Inflammatory macrophage (primary cell): ENCODE measurements at places on chromosomes 3 and 15.

GRCh38 chr15:57534281-57534680, 57.4 kb upstream of the MYZAP start:
- DNase-seq = no peak

GRCh38 chr3:181326637-181327223, 337.2 kb upstream of the DNAJC19 start:
- peak; percentile 11 for DNase-seq

DNA sequence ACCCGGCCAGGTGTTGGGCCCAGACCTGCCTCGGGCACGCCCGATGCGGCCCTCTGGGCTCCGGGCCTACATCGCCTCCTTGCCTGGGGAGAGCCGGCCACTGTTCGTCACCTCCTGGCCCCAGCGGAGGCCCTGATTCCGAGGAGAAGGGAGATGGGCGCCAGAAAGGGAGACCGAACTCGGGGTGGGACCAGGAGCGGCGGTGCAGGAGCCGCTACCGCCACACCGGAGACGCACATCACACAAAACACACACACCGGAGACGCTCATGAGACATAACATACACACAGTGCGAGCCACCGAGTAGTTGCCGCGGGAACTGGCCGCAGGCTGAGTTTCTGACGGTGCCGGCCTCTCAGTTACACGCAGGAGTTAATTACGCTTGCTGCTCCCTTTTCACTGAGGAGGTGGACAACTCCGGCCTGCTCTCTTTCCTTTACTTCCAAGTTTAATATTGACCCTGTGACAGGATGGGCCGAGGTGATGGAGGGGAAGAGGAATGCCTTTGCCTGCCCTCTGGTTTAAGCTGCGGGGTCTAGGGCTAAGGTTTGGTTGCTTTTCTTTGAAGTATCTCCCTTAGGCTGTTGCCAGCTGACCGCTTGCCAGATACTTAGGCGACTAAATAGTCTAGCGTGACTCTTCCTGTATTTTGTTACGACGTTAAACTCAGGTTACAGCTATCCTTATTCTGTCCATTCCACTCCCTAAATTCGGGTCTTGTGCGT, 570 bp downstream of the PCNP start:
- peak; percentile 28 for DNase-seq

DNA sequence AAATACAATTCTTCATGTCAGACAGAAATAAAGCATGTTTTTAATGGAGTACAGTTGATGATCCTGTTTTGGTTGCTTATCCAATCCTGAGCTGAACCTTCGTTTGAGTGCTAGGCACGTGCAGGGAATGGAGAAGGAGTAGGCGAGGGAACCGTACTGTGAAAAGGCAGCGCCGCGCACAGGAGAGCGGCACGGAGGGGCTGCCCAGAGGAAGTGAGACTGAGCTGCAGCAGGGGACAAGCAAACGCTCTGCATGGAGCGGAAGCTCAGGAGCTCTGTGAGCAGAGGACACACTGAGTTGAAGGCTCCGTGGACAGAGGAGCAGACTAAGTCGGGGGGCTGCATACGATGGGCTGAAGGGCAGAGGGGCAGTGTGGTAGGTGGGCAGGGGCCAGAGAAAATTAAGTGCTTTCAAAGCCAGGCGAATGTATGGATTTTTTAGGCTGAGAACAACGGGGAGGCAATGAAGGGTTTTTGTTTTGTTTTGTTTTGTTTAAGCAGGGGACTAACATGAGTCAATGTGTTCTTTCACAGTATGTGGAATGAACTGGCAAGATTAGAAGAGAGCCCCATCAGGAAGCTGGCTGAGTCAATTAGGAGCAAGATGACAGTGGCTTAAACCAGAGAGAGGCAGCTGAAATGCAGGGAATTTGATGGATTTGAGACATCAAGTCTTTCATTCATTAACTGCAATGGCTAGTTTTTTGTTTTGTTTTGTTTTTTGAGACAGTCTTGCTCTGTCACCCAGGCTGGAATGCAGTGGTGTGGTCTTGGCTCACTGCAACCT, 23.8 kb upstream of the TM2D3 start:
- no peak for DNase-seq

- no peak for DNase-seq
These were observed 356.6 kb upstream of the ADAMTS9 start for GRCh38 chr3:65044401-65044800.

GRCh38 chr3:161894657-161895056, 398.0 kb downstream of the OTOL1 start:
- no peak for DNase-seq

DNA sequence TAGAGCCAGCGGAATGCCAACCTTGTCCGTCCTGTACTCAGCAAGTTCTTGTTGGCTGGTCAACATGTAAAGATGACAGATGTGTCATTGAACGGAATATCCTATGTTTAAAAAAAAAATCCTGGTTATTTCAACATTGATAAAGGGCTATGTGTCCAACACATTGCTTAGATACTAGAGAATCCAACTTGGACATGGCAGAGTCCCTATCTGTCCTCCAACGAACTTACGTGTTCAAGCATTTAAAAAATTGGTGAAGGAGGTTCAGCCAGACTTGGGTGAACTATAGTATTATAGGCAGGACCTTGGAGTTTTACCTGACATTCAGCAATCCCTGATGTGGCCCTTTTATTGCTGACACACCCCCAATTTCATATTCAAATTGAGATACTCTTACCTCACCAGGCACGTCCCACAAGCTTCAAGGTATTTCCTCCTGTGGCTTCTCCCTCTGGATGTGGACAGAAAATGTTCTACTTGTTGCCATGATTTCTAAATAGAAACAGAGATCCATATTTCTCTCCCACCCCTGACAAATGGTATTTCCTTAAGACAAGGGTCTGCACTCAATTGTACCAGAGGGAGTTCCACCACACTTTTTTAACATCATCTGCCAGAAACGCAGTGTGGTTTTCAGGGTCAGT, 207.7 kb upstream of the TPM1 start:
- no peak for DNase-seq

- DNase-seq = no peak
These were observed 87.4 kb upstream of the CCNL1 start for GRCh38 chr3:157247391-157247790.

- peak; percentile 73 for DNase-seq
These were observed 802.6 kb upstream of the ALCAM start for GRCh38 chr3:104564045-104564643.

- no peak for DNase-seq
These were observed 122.4 kb downstream of the LSAMP start for GRCh38 chr3:116322750-116323375.

DNA sequence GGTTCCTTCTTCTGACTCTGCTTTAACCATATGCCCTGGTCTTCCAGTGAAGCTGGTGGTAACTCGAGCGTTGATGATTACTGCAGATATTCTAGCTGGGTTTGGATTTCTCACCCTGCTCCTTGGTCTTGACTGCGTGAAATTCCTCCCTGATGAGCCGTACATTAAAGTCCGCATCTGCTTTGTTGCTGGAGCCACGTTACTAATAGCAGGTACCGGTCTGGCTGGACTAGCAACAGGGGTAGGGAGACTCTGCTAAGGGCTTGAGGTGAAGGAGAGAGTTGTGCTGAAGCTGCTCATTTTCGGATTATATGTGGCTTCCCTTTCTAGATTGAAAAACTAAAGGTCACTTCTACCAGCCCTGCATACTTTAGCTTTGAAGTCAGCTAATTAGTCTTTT, 16.8 kb downstream of the CLDN16 start:
- DNase-seq = no peak

DNA sequence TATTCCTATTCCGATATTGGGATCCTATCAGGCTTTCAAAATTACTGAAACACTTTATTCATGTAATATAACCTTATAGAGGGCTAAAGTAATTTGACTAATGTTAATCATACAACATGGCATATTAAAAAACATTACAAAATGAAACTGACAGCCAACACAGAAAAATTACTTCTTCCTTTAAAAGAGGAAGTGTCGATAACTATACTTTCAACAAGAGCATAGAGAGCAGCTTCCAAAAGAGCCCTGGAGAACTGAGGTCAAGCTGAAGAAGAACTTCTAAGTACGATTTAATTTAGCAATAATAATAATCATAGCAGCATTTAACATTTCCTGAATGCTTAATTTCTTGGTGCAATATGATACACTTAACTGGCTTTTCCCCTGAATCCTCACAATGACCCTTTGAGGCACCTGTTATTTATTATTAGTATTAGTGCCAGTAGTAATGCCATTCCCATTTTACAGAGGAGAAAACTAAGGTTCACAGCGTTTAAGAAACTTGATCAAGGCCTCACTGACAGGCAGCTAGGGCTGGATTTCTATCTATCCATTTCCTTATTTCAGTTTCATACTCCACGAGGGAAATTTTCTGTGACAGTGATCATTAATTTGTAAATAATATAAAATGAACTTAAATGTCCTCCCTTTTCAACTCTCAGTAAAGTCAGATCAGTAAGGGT, 181.6 kb downstream of the CFAP20DC start:
- peak; percentile 37 for DNase-seq

DNA sequence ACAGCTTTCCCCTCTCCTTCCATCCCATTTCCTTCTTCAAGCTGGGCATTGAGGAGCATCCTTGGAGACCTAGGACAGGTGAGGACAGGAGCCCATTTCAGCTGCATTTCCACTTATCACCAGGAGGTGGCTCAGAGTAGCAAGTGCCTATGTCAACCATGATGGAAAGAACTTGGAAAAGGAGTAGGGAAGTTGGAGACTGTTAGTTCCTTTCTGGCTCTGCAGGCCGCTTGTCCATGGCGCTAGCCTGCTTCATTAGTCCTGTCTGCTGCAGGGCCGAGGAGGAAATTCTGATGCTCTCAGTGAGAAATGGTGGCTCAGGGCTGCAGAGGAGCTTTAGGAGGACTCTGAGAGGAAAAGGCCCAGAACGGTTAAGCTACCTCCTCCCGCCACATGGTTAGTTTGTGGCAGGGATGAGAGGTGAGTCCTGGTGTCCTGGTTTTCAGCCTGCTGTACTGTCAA, 7.0 kb upstream of the CD276 start:
- DNase-seq = peak; percentile 64

GRCh38 chr3:64191822-64192221, 33.4 kb downstream of the PRICKLE2 start:
- no peak for DNase-seq

DNA sequence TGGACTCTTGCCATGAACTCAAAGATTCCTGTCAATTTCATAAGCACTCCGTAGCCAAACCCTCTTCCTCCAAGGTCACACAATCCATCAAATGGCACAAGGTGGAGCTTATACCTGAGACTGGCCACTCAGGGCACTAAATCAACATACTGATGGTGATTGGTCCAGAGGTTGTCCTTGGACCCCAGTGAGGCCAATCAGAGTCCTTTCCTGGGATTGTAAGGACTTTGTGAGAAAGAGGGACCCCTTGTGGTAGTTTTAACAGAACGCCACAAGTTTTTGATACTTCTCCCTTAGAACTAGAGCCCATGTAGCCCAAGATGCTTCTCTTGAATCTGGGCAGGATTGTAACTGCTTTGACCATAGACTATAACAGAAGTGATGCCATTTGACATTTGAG, 44.4 kb upstream of the LARS2 start:
- DNase-seq = no peak

DNA sequence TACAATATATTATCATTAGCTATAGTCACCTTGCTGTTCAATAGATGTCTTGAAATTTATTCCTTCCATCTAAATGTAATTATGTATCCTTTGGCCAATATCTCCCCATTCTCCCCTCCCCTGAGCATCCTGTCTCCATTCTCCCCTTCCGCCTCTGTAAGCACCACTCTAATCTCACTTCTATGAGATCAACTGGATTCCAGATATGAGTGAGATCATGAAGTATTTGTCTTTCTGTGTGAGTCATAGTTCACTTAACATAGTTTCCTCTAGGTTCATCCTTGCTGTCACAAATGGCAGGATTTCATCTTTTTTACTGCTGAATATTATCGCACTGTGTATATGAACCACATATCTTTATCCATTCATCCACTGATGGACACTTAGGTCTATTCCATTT, 148.8 kb upstream of the NDN start:
- DNase-seq = no peak

DNA sequence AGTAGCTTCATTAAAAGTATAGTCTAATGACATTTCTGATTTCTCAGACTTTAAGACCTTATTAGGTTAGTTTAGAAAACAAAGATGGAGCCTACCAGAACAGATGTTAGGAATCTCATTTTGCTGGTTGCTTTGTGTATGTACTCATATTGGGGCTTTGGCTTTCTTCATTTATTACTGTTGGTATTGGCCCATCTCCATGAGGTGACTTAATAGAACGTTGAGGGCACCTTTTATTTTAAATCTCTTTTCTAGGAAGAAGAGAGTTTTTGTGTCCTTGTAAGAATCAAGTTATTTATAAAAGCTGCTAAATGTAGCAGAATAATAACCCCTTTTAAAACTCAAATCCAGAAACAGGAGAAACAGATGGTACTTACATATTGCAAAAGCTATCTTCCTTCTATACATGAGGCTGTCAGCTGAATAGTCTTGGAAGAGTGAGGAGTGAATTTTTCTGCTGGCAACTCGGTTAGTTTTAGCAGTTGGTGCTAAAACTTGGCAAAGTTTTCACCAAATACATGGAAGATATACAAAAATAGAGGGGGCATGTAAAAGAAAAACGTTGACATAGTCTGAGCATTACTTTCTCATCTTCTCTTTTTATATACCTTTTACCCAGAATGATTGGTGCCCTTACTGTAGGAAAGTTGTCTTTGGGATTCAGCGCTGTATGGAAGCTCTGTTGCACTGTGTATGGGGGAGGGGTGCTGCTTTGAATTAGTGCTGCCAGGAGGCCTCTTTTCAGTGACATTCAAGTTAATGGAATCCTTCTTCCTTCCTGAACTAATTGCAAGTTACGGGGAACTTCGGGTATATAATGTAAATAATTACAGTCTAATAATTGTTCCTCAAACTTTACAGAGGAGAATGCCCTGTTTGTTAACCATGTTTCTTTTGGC, 35.8 kb downstream of the CTNNB1 start:
- DNase-seq = no peak

- DNase-seq = no peak
These were observed 129.8 kb downstream of the ZNF385D start for GRCh38 chr3:21621181-21621651.

GRCh38 chr3:63613561-63613960, 38.9 kb upstream of the SNTN start:
- no peak for DNase-seq
